CD8-positive, alpha-beta memory T cell (primary cell): ENCODE measurements at places on chromosomes 16 and 17. TPM values are rescaled to one million over a fixed set of nuclear protein-coding genes. Genes with fewer than 3 reads are reported as not detected.

PPP1R1B gene
- not detected for total RNA-seq

FN3K gene
- total RNA-seq: 1.3 TPM

COX6A2 gene
- total RNA-seq: not detected

DNA sequence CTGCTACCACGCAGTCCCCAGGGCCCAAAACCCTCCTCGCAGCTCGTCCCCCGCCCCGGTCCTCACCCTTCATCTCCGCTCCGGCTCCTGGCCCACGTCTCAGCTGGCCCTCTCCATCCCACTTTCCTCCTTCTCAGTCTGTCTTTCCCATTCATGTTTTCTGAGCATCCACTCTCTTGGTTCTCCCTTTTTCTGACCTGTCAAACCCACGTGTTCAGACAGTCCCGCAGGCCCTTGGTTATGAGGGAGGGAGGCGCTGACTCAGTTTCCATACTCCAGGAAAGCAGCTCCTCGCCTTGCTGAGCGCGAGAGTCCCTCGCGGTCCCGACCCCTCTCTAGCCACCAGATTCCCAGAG is 392 bp upstream of the HID1 start:
- DNase-seq: no peak

HNF1B gene
- 0.73 TPM for total RNA-seq

- no peak for DNase-seq
These were observed 14.0 kb downstream of the CEP295NL start for GRCh38 chr17:78888941-78889518.

GRCh38 chr16:13083681-13084080 is 182.3 kb downstream of the SHISA9 start:
- no peak for DNase-seq

DNA sequence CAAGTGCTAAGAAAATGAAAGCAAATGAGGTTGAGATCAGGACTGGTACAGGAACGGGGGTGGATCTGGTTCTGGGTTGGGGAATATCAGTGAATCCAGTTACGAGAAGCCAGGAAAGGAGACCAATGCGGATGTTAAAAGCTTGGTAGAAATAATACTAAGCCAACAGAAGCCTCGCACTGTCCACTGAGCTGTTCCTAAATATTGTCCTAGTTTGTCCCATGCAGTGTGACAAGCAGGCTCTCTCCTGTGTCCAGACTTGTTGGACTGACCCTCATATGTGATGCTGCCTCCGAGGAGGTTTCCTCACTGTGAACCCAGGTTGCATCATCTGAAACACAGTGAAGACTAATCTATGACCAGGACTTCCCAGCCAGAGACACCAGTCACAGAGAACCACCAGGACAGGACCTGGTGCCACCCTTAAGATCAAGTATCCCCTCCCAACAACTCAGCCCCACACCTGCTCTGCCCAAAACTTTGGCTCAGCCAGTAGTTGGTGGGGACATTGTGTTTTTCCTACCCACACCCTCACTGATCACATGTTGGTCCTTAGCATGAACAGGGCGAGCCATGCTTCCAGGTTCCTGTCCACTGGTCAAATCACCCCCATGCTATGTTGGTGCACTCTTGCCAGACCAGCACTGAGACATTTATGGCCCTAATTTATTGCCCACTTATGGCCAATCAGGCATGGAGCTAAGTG is 32.7 kb upstream of the SCNN1B start:
- no peak for DNase-seq

DNA sequence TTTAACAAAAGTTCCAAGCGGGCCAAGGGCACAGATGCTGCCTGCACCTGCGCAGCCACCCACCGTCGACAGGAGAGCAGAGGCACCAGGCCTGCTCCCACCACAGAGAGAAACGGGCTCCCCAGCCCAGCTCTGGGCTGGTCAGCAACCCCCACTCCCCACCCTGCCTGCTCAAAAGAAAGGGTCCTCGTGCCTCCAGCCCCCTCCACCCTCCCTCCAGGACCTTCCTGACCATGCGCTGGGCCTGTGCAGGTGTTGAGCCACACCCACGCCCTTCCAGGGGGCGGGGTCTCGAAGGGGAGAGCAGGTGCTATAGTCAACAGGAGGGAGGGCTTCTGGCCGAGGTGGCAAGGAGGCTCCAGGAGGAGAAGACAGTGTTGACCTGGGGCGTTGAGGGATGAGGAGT is 25.3 kb downstream of the ZNF778 start:
- DNase-seq: no peak

DNA sequence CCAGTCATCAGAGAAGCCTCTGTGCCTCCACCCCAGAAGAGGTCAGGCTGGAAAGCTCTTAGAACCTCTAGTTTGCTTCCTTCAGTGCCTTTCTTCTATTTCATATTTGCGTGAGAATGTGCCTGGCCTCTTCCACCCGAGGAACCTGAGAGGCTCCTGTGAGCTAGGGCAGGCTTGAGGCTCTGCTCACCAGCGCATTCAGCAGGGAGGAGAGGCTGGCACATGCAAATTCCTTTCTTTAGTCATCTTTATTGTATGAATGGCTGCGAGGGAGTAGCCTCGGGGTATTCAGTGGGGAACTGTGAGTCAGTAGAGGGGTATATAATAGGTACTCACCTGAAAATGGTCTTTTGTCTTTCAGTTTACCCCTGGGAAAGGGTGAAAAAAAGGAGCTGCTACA is 268.3 kb downstream of the ABCC12 start:
- DNase-seq: no peak

DNA sequence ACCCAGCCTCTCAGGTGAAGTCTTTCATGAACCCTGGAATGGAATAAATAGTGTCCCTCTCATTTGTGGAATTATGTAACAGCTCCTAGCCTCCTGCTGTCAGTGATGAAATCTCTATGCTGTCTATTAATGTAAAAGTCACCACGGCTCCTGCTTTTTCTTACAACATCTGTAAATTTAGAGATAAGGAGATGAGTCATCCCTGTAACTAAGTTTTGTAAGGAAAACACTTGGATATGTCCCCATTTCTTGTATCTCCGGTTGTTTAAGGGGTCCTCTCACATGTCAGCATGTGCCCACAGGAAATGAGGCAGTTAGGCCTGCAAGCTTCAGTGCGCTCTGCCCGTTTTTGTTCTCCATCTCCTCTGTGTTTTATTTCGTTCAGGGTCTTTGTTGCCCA is 2.8 kb upstream of the NAT9 start:
- DNase-seq: no peak

DRC7 gene
- not detected for total RNA-seq
